HuH-7.5 (cell line): ENCODE measurements at places on chromosomes 1 and 21.

DNA sequence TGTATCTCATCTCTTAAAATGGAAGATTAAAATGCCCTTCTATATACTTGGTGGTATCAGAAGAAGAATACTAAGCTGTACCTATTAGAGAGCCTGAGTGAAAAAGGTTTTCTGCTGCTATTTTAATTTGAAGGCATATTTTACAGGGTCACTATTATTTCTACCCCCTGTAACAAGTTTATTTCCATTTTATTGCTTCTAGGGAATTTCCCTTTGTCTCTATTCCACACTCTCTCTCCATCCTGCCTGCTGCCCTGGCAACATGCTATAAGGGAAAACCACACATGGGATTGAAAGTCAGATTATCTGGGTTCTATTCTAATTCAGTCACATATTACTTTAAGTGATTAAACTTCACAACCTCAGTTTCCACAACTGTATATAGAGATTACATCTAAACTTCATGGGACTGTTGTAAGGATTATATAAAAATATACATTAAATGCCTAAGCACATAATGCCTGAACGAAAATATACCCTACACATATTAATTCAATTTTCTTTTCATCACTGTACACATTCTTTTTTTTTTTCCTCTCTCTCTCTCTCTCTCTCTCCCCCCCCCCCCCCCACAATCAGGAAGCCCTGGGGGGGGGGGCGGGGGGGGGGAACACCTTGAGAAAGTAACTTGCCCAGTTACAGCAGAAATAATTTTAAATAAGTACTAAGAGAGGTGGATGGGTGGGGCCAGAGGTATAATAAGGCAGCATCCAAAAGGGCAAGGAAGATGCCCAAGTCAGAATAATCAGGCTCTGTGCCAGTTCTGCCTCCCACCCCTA is 51.5 kb downstream of the LUZP1 start:
- no peak for DNase-seq

GRCh38 chr1:182367926-182368325 is 23.7 kb downstream of the GLUL start:
- DNase-seq: no peak

GRCh38 chr1:186304982-186305949 is 69.8 kb downstream of the TPR start:
- DNase-seq: peak; percentile 25

DNA sequence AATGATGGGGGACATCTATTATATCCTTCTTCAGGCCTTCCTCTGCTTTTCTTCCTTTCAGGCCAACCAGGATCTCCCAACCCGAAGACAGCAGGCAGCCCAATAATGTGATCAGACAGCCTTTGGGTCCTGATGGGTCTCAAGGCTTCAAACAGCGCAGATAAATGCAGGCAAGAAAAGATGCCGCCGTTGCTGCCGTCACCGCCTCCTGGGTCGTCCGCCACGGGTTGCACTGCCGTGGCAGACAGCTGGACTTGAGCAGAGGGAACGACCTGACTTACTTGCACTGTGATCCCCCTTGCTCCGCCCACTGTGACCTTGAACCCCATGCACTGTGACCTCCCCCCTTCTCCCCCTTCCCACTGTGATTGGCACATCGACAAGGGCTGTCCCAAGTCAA is 27.9 kb downstream of the SZRD1 start:
- DNase-seq: no peak

GRCh38 chr1:161096015-161096414 is 2.1 kb upstream of the KLHDC9 start:
- no peak for DNase-seq

- no peak for DNase-seq
Measured at GRCh38 chr1:39698568-39698967, 7.3 kb upstream of the HPCAL4 start.

DNA sequence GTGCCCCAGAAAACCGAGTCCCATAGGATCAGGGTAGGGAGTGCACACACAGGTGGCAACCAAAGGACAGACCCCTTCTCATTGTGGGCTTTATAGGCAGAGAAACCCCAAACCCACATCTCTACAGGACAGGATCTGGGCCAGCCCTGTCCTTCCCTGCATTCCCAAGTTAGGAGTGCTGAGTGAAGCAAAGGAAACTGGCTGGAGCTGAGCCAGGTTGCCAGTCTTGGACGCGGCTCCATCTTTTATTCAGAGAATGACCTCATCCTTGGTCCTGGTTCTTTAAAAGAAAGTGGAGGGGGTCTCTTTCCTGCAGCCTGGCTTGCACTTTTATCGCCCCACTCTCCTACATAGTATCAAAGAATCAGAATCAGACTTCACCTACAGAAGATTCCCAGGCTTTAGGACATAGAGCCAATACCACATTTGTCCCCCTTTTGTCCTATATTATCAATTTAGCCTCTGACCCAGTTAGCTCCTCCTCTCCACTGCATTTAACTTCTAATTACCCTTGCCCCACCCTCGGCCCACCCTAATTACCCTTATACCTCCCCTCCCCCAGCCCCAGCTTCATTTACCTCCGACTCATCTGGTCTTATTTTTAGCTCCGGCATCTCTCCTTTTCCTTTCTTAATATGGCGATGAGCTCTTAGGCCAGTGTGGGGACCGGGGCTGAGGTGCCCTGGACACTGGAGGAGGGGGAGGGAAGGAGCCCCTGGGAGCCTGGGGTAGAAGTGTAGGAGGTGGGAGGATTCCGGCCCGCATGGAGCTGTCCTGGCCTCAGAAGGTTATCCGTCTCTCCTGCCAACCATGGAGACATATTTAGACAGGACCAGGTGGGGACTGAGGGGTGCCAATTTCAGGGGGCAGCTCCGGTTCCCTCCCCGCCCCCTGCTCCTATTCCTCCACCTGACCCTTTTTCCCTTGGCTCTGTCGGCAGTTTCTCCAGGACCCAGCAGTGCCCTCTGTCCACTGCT is at the start of gene CASQ1:
TSS of gene CASQ1 (plus strand) at position 927 of the 977 bp plus-strand sequence. CDS start 177 bp downstream, outside the sequence.
- no peak for DNase-seq

DNA sequence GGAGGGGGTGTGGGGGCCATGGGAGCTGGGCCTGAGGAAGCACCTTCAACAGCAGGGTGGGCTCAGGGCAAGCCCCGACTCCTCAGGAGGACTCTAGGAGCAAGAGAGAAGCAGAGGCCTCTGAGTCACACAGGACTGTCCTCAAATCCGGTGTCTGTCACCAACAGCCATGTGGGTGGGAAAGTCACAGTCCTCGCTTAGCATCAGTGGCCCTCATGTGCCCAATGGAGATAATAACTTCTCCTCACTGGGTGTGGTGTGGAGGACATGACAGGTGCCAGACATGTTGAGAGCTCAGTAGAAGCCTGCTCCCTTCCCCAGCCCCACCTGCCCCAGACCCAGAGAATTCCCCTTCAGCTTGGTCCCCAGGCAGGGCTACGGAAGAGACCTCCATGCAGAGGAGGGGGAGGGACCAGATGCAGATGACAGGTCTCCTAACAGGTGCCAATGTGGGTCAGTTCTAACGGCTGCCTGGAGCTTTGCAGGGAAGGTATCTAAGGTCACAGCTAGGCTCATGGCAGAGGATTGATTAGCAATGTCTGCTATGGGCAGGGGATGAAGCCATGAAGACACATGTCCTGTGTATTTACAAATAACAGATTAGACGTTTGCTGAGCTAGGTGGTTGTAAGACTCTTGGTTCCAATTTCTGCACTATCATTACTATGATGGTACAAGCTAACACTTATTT is 30.2 kb downstream of the TTC39A start:
- DNase-seq: no peak
